ENCODE measurements at places on chromosomes 5 and 9.

GRCh38 chr5:165263536-165263935, 1758.1 kb downstream of the MAT2B start:
- DNase-seq: no peak

DNA sequence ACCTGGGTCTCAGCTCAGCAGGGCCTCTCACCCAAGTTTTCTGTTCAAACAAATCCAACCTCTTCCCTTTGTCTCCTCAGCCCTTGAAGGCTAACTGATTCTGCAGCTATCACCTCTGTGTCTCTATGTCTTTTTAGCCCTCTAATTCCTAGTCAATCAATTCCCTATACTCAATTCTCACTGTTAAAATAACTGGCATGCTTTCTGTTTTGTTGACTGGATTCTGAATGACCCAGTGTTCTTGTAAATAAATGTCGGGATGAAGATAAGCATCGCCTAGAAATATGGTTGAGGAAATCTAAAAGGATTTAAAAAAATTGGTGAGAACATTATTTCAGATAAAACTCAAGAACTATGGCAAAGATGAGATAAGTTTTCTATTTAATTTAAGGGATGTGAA, 210.2 kb downstream of the ICE1 start:
- DNase-seq: no peak

DNA sequence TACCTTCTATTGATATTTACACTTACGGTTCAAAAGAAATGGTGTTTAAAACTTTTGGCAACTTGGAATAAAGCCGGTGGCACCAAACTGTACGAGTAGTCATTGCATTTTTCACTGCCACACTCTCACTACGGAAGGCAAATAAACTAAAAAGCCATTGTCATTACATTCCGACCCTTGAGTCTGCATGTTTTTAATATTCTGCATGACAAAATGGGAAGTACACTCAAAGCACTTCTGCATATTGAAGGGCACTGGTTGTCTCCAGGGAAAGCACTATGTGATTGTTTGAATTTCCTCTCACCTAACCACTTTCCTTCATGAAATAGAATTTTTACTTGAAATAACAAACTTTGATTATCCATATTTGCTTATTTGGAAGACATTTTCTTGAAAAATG, 426.3 kb downstream of the CETN3 start:
- no peak for DNase-seq

DNA sequence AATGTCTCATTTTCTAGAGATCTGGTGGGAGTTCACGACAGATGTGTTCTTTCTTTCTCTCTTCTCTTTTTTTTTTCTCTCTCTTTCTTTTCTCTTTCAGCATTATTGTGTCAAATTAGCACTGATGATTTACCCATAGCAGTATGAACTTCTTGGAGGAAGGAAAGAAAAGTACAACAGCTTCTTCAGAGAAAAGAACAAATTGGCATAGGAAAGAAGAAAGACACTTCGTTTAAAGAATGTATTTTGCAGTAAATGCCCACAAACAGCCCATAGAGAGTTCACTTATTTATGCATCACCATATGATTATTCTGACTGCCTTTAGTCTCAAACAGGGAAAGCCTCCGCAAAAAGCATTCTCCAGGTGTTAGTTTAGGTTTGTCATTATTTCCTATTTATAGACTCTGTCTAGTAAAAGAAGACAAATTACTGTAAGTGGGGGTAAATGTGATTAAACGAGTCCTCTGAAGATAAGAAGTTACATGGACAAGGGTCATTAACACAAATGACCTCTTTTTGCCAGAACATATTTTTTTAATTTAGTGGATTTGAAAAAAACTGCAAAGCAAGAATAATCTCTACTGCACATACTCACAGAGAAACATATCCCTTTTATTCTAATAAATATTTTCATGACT, 68.0 kb downstream of the POU5F2 start:
- no peak for DNase-seq

DNA sequence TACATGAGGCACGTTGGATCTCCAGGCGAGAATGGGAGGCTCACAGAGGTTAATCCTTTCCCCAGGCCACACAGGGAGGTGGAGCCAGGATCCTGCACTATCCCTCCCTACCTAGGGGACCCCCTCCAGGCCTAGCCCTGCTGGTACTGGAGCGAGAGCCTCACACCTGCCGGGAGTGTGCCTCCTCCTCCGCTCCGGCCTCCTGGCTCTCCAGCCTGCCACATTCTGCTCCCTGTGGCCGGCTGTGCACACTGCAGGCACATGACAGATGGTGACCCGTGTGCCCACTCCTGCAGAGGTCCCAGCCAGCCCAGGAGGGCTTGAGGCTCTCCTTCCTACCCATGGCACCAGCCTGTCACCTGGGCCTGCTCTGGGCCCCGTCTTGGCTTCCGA, 93.4 kb downstream of the RXRA start:
- DNase-seq: no peak
